ENCODE measurements at places on chromosomes 2 and 18. TPM values are rescaled to one million over a fixed set of nuclear protein-coding genes. Genes with fewer than 3 reads are reported as not detected.

RIT2 gene
- not detected for total RNA-seq

SH2D6 gene
- not detected for total RNA-seq

TTL gene
- 20.9 TPM for total RNA-seq

SPATA3 gene
- not detected for total RNA-seq

KCNS3 gene
- 1.4 TPM for total RNA-seq

SERPINB5 gene
- 1.8 TPM for total RNA-seq

TET3 gene
- 4.8 TPM for total RNA-seq

AGXT gene
- not detected for total RNA-seq

ADD2 gene
- 0.88 TPM for total RNA-seq

NYAP2 gene
- under 0.01 TPM for total RNA-seq

POTEI gene
- total RNA-seq, result not detected

CDH7 gene
- total RNA-seq, result not detected

SESTD1 gene
- 11.5 TPM for total RNA-seq

TNFAIP6 gene
- 32.4 TPM for total RNA-seq

ING5 gene
- 16.2 TPM for total RNA-seq

DPYSL5 gene
- not detected for total RNA-seq

SULT1C4 gene
- total RNA-seq, result 2.1 TPM

RGPD4 gene
- not detected for total RNA-seq

LINC00305 gene
- not detected for total RNA-seq

C2orf78 gene
- total RNA-seq, result not detected

All from epithelial cell of alveolus of lung (primary cell).